ENCODE measurements at places on chromosomes 1 and 21.
A peak's percentile ranks its signal among the peaks of the same experiment; 100 is the strongest.

- DNase-seq = no peak
These were observed 38.2 kb downstream of the POU2F1 start for GRCh38 chr1:167258858-167259257.

GRCh38 chr1:117809764-117810163 lies 119.7 kb downstream of the GDAP2 start:
- no peak for DNase-seq

GRCh38 chr1:113391649-113392271 lies 1.4 kb downstream of the MAGI3 start:
- DNase-seq = peak; percentile 3

DNA sequence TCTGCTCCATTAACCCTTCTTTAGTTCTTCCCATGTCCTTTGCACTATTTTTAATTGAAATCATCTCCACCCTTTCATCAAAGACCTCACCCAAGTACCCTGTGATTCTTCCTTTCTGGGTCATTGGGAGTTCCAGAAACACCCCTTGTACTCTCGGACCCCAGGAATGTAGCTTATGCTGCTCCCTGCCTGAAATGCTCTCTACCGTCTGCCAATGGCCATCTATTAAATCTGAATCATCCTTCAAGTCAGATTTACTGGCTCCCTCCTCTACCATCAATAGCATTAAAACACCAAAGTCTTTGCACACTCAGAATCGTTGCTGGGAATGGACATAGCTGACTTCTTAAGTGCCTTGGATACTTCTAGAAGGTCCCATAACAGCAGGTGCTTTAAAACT lies 73.2 kb upstream of the GADD45A start:
- no peak for DNase-seq

DNA sequence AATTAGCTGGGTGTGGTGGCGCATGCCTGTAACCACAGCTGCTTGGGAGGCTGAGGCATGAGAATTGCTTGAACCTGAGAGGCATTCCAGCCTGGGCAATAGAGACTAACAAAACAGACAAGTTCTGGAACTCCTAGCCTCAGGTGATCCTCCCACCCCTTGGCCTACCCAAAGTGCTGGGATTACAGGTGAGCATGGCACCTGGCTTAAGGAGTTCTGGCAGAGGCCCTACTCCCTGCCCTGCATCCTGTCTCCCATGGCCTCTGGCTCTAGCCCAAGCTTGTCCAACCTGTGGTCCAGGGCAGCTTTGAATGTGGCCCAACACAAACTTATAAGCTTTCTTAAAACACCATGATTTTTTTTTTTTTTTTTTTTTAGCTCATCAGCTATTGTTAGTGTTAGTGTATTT lies 20.4 kb downstream of the TOMM20 start:
- no peak for DNase-seq

DNA sequence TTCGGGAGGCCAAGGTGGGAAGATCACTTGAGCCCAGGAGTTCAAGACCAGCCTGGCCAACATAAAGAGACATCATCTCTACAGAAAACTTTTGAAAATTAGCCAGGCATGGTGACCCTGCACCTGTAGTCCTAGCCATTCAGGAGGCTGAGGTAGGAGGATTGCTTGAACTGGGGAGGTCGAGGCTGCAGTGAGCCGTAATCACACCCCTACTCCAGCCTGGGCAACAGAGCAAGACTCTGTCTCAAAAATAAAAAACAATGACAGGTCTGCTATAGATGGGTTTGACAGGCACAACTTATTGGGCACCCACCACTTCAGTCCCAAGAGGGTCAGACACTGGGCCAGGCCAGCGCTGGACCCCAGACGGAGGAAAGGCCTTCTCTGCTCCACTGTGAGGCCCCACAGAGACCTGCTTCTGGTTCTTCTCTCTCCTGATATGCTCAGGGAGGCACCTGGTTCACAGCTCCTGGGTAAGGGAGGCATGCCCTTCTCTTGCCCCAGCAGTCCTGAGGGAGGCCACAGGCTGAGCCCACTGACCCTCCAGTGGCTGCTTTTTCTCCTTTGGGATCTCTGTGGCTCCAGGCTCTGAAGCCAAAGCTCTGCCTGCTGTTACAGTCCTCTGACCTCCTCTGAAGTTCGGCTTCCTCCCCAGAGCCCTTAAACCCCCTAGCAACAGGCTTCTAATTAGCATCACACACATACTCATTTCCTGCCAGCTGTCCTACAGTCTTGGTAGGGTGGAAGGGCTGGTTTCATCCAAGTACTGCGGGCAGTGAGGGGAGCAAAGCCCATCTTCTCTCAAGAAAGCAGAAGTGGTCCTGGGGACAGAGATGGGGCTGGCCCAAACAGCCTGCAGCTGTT lies 14.4 kb downstream of the S100A16 start:
- peak; percentile 5 for DNase-seq

- DNase-seq = no peak
These were observed 10.2 kb downstream of the SH3BP5L start for GRCh38 chr1:248815407-248816034.
